H54 (cell line): ENCODE measurements at places on chromosomes 2 and 18.
A peak's percentile ranks its signal among the peaks of the same experiment; 100 is the strongest.

DNA sequence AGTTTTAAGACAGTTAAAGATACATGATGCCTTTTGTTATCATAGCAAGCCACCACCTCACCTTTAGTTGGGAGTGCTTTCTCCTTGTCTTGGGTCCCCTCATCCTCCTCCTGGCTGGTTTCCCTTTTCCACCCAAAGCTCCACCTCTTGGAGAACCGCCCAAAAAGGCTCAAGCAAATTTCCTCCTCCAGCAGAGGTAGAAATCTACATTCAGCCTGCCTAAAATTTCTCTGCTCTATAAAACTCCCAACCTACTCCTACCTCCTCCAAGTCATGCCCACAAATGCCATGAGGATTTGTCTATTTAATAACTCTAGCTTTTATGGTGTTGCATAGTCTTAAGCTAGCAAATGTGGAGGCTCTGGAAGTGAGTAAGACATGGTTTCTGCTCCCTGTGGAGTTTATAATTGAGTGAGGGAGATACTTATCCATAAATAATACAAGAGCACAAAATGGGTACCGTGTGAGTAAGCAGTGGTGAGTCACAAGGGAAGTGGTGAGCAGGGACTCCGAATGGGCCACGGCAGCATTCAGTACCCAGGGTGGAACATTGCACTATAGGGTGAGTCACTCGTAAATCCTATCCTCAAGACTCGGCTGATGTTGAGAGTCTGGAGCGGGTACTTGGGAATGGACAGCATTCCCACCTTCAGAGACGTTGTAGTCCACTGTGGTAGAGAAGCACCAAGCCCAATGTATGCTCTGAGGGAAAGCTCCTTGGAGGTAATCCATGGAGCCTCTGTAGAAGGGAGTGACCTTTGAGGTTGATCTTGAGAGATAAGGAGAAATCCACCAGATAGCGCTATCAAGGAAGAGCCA lies 146.3 kb downstream of the RTN4 start:
- peak; percentile 75 for DNase-seq

- DNase-seq = no peak
Measured at GRCh38 chr2:44822174-44822573, 119.3 kb upstream of the SIX3 start.

- no peak for DNase-seq
Measured at GRCh38 chr2:223260681-223261080, 208.7 kb downstream of the KCNE4 start.

GRCh38 chr2:215695861-215696260 lies 260.0 kb upstream of the FN1 start:
- no peak for DNase-seq

DNA sequence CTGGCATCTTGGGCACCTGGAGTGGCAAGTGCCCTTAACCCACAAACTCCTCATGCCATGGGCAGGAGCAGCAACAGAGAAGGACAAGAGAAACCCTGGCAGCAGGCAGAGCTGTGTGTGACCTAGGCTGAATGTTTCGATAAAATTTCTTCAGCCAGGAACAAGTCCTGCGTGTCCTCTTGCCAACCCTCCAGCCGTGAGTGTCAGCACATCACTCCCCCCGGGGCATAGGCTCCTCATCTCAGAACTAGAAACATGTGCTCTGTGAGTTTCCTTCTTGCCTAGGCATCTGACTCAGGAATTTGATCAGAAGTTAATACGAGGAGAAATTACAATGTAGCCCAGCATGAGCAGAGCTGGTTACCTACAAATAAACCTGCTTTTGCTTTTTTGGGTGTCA lies 2.2 kb downstream of the ABCG8 start:
- no peak for DNase-seq

GRCh38 chr2:11305338-11305737 lies 39.1 kb downstream of the ROCK2 start:
- no peak for DNase-seq

GRCh38 chr2:61343141-61343540 lies 127.7 kb downstream of the USP34 start:
- DNase-seq = no peak

DNA sequence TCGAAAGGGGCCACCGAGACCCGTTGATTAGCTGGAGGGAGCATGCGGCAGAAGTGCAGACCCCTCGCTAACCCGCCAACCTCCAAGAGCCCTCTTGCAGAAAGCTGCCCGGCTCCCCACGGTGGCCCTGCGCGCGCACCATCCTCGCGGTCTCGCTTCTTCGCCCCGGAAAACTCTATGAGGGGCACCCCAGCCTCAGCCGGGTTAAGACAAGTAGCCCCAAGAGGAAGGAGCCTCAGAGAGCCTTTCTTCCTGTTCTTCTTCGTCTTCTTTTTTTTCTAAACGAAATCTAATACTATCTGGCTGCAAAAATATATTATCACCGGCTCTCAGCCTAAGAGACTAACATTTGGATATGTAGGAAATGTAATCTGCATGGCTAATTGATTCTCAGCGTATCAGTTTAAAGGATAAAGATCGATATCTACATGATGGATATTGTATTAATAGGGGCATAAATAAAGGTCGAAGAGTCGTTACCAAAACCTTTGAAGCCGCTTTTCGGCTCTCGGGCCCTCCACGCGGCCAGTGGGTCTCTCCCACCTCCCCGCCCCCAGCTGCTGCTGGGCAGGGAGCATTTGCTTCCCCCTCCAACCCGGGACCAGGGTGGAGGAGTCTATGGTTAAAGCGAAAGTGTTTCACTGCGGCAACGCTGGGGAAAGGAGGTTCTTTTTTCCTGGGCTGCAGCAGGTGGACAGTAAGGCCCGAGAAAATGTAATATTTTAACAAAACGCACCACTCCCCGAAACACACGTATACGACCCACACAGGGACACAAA lies 6.1 kb upstream of the PAX3 start:
- DNase-seq = no peak

DNA sequence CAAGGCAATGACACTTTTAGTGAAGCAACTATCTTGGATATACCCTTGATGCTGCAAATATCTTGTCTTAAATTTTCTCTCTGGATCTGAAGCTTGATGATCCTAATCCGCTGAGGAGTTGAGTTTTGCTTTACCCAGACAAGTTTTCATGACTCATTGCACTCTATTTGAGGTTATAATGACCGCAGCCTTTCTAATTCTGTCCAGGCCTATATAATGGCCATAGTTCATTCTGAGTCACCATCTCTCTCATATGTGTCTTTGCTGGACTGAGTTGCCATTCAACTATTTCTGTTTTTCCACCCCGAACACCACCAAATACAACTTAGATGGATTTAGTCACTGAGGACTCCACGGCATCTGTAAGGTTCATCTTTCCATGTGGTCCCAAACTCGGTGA lies 802.1 kb upstream of the FAM98A start:
- DNase-seq = no peak

GRCh38 chr2:234702731-234703225 lies 205.9 kb upstream of the ARL4C start:
- DNase-seq = no peak

DNA sequence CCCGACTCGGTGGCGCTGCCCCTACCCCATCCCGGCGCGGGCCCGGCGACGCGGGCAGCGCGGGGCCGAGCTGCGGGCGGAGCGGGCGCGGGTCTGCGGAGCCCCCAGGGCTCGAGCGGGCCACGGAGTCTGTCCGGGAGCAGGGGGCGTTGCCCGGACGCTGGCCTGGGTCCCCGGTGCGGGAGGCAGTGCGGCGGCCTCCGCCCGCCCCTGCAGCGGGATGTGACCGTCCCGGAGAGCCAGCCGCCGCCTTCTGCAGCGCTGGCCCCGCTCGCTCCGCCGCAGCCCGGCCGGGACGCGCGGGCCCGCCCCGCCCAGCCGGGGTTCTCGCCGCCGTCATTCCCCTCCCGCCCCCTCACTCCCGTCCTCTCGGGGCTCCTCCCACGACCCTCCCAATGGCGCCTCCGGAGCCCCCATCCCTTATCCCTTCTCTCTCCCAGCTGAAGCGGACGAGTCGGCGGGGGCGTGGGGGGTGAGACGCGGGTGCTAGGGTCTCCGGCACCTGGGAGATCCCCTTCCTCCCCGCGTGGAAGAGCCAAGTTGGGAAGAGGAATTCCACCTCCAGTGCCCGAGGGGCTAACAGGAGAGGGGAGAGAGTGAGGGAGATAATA lies at the start of gene FNDC4:
FNDC4 (minus strand) TSS at position 257 of the 611 bp plus-strand sequence. CDS start 521 bp downstream, outside the sequence.
- no peak for DNase-seq
